ENCODE measurements at places on chromosomes 1 and 21. TPM values are rescaled to one million over a fixed set of nuclear protein-coding genes. Genes with fewer than 3 reads are reported as not detected.

DNA sequence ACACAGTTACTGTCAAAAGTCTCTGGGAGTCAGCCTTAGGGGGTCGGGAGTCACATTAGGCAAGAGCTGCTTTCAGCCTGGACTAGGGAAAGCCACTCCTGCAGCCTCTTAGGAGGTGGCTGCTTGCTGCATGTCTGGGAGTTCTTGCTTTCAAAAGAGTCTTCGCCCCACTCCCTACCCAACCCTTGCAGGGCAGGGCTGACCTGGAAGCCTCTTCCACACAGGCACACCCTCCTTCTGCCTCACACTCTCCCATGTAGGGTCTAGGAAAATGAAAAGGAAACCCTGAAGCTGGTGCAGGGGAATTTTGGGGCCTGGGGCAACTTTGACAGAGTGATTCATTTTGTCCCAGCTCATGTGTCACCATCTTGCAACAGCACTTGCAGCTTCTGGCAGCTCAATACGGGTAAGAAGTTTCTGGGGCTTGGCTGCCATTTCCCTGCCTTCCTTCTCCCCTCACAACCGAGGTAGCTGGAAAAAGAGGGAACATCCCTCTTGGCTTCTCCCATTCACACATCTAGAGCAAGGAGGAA, 37.3 kb downstream of the KCND3 start:
- DNase-seq: no peak

- no peak for DNase-seq
These were observed 13.5 kb downstream of the NTRK1 start for GRCh38 chr1:156874142-156874541.

Gene REN
- not detected for total RNA-seq

DNA sequence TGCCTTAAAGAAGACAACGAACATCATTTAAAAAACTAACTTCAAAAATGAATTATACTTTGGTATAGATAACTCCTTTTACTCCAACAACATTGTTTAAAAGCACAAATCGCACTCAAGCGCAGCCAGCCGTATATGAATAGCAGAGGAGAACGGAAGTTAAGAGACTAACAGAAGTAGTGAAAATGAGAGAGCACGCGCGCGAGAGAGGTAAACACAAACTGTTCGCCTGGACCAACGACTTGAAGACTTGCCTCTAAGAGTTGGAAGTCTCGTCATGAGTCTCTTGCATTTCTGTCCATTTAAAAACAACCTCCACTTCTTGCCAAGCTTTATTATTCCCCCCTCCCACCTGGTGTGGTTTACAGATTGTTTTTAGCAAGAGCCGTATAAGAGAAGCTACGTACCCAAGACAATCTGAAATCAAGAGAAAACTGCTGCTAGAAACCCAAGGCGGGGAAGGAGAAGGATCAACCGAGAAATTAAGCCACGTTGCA, 479 bp downstream of the SELENOF start:
- DNase-seq: no peak

- DNase-seq: no peak
These were observed 50.3 kb downstream of the ARHGEF16 start for GRCh38 chr1:3504822-3505153.

Gene C1orf87
- not detected for total RNA-seq

GRCh38 chr21:42887326-42887725, 5.8 kb upstream of the NDUFV3 start:
- DNase-seq: no peak

DNA sequence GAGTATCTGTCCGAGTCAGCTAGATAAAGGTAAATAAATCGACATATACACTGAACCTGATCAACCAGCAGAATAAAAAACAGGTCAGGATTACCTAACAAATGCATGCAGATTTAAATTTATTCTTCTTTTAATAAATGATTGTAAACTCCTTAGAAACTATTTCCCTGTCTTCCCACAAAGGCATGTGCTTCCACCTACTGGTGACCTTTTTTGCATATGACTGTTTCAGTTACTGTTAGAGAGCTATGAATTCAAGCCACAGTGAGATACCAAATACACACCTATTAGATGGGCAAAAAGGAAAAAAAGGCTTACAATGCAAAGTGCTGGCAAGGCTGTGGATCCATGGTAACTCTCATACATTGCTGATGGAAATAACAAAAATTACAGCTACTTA, 957.4 kb upstream of the NCAM2 start:
- no peak for DNase-seq

Gene HPDL
- 2.9 TPM for total RNA-seq

- DNase-seq: no peak
These were observed 55.4 kb upstream of the GREM2 start for GRCh38 chr1:240667351-240667750.

- no peak for DNase-seq
These were observed 139.7 kb upstream of the C1orf87 start for GRCh38 chr1:60213253-60213652.

Gene MIXL1
- not detected for total RNA-seq

Gene PSMD4
- total RNA-seq: 144 TPM

- no peak for DNase-seq
These were observed 22.4 kb upstream of the HMGB4 start for GRCh38 chr1:33841494-33841893.

- DNase-seq: no peak
These were observed 18.4 kb downstream of the ATP1A4 start for GRCh38 chr1:160169553-160170399.

Measured in adrenal gland (tissue), 19 donors.